Putamen (tissue), 1 donor: ENCODE measurements at places on chromosomes 3 and 15.

GRCh38 chr3:187960820-187961219 is 193.1 kb upstream of the LPP start:
- DNase-seq, result no peak

- no peak for DNase-seq
Measured at GRCh38 chr15:50315814-50316630, 39.0 kb downstream of the GABPB1 start.

- no peak for DNase-seq
Measured at GRCh38 chr3:9866639-9867038, 13.4 kb downstream of the CIDEC start.

GRCh38 chr15:95664450-95664849 is 666.0 kb upstream of the NR2F2 start:
- no peak for DNase-seq

DNA sequence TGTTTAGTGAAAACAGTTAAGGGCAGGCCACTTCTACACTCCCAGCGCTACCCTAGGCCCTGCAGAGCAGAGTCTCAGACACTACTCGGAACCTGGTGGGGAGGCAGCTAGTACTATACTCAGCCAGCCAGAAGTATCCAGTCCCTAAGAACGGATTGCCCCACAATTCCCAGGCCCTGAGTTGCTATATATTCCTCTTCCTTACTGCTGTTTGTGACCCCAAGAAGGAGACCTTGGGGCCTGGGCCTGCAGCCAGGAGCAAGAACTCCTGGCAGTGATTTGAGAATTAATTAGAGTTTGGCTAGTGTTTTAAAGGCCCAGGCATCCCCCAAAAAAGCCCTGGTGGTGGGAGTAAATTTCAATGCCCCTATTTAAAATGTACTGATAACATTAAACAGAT is 87.7 kb downstream of the RBPMS2 start:
- DNase-seq, result no peak

DNA sequence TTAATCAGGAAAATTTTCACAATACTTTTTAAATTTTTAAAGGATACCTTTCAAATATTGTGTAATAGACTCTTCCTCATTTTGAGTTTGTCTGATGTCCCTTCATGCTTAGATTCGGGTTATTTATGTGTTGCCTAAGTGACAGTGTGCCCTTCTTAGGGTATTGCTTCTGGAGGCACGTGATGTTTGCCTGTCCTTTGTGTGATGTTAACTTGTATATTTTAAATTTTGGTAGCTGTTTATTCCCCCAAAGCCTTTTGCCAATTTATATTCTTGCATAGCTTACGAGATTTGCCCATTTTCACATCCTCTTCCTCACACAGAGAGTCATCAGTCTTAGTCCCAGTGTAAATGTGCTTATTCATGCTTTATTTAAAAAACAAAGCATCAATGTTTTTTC is 433.1 kb downstream of the EPHB1 start:
- DNase-seq, result no peak

GRCh38 chr3:119481079-119481478 is 12.3 kb downstream of the POGLUT1 start:
- no peak for DNase-seq

DNA sequence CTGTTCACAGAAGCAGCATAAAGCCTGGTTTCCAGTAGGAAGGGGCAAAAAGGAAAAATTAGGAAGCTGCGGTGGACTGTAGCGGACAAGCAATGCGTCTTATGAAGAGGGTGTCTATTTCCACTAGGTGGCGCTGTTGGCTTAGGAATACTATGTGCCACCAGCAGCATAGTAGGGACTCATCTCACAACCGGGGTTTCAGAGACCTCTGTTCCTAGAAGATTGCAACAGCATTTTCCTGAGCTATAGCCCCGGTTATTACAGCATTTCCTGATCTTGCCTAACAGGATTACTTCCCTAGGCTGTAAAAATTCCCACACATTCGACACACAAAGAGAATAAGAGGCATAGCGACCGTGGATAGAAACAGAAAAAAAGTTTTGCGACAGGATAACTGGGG is 683.0 kb downstream of the TBL1XR1 start:
- no peak for DNase-seq

DNA sequence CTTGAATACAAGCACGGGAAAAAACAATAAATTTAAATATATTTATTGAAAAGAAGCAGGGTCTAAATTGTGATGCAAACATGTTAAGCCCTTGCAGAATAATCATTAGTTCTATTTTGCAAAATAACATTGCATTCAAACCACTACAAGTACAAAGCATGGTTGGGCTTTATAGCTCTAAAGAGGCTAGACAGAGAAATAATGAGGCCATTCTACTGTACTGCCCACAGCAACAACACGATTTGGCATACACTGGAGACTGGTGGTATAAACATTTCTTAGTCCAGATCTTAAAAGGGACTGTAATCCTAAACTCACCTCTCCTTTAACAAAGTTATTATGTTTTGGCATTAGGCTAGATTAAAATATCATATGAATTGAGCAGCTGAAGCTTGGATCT is 204.3 kb upstream of the LRIG1 start:
- no peak for DNase-seq

DNA sequence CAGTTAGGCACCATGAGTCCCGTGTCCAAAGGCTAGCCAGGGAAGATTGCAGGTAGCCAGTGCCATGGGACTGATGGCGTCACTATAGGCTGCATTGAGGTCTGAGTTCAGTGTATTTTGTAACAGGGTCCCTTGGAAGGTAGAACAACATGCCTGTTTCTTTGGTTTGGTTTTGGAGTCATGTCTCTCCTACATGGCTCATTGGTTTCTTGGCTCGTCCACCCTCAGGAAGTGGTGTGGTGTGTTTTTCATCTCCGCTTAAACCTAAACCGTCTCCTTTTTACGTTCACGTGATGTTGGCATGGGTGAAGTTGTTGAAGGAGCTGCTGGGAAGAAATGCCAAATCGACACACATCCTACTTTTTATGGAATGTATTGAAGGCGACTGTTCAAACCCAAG is 71.6 kb downstream of the FLNB start:
- DNase-seq, result no peak

GRCh38 chr3:148943506-148944205 is 47.7 kb upstream of the GYG1 start:
- peak; percentile 82 for DNase-seq

GRCh38 chr3:141507392-141508066 is 20.7 kb downstream of the RASA2 start:
- no peak for DNase-seq

DNA sequence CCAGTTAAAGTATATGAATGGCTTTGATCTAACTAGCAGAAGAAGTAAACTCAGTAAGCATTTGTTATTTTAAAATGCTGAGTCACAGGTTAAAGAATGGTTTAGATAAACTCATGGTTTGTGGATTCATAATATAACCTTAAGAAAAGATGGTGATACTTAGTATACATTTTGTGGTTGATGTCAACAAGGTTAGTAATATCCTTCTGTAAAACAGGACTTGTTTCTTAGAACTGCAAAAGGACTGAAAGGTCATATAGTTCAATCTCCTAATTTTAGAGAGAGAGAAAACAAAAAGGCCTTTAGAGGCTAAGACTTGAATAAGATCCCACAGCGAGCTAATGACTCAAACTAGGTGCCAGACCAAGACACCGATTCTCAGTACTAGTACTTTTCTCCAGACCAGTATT is 50.0 kb downstream of the STRIT1 start:
- no peak for DNase-seq
